Suprapubic skin (tissue), 4 donors: ENCODE measurements at places on chromosomes 12 and 14.

DNA sequence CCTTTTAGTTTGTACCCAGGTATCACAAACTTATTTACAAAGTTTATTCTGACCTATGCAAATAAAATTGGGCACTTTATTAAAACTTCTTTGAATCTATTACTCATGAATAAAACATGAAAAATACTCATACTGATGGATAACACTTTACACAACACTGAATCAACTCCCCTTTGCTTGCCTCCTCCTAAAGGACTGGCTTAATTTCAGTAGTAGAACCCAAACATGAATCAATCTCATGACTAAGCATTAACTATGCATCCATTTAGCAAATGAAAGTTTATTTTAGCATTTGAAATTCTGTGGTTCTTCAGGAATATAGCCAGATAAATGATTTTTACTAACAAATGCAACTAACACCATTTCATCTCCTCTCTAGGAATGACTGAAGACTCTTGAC is 32.4 kb downstream of the DENND5B start:
- no peaks in the 10 kb centered on the region for H3K27me3 ChIP-seq
- no peak overlapping the region for H3K4me3 ChIP-seq
- H3K4me1 ChIP-seq, result no peaks in the 10 kb centered on the region
- H3K36me3 ChIP-seq, result no peaks in the 10 kb centered on the region

DNA sequence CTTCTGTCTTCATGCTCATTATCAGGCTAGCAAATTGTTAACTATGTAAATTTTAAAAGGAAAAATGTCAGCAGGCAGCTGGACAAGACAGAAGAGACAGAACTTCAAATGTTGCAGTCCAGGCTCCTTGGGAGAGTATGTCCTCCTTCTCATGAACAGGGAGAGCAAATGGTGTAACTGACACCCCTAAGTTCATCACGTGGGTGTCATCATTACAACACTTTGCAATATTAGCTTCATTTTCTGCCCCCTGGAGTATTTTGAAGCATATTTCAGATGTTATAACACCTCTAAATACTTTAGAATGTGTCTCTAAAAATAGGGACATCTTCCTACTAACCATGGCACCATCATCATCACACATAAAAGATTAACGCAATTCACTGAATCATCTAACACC is 62.1 kb downstream of the ZNF664 start:
- no peak overlapping the region for H3K27ac ChIP-seq
- no peaks in the 10 kb centered on the region for H3K27me3 ChIP-seq
- no peak for DNase-seq

DNA sequence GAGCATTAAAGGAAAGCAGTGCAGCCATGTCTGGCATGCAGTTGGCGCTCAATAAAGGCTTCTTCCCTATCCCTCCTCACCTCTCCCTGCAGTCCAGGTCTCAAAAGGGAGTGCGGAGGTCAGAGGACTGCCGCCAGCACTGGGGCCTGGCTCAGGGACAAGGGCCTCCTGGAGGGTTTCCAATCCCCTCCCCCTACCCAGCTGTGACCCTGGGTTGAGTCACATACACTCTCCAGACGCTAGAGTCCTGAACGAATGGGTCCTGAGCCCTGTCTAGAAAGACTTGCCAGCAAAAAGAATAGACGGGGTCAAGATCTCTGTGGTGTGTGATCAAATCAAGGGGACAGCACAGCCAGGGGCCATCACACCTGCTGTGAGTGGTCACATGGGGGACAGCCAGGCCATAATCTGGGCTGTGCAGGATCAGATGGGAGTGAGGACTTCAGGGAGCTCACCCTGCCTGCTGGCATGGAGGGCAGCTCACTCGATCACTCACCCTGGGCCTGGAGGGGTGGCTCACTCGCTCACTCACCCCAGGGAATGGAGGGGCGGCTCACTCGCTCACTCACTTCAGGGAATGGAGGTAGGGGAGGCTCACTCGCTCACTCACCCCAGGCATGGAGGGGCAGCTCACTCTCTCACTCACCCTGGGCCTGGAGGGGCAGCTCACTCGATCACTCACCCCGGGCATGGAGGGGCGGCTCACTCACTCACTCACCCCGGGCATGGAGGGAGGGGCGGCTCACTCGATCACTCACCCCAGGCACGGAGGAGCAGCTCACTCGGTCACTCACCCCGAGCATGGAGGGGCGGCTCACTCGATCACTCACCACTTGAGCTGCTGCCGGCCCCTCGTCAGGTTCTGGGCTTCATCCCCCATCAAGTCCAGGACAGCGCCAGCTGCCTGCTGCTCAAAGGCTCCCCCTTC is 12.8 kb downstream of the CFAP73 start:
- no peak overlapping the region for H3K27ac ChIP-seq
- H3K36me3 ChIP-seq, result peaks cover 100% of the 10 kb centered on the region

DNA sequence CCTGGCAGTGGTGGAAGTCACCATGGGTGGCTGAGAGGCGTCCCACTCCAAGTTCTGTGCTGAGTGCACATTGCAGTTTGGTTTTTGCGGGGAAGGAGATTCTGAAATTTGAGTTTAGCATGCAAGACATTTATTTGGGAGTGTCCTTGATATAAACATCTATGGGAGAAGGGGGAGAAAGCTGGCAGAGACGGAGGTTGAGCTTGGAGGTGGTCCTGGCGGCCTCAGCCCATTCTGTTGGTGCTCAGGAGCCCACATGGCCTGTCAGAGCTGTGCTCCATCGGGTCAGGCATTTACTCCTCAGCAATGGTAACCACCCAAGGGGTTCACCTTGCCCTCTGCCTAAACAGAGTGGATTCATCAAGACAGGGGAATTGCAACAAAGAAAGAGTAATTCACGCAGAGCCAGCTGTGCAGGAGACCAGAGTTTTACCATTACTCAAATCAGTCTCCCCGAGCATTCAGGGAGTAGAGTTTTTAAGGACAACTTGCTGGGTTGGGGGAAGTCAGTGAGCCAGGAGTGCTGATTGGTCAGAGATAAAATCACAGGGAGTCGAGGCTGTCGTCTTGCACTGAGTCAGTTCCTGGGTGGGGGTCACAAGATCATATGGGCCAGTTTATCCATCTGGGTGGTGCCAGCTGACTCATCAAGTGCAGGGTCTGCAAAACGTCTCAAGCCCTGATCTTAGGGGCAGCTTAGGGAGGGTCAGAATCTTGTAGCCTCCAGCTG is 323.3 kb upstream of the TMEM132C start:
- H3K27me3 ChIP-seq, result no peaks in the 10 kb centered on the region
- H3K36me3 ChIP-seq, result no peaks in the 10 kb centered on the region
- no peak overlapping the region for H3K4me3 ChIP-seq
- H3K4me1 ChIP-seq, result no peaks in the 10 kb centered on the region
- no peak for DNase-seq

GRCh38 chr12:92221656-92222315 is 76.1 kb upstream of the BTG1 start:
- no peak for DNase-seq
- H3K4me1 ChIP-seq, result peaks cover 8% of the 10 kb centered on the region
- no peaks in the 10 kb centered on the region for H3K27me3 ChIP-seq
- H3K4me3 ChIP-seq, result no peak overlapping the region
- H3K36me3 ChIP-seq, result no peaks in the 10 kb centered on the region
